ENCODE measurements at places on chromosomes 2 and 18. TPM values are rescaled to one million over a fixed set of nuclear protein-coding genes. Genes with fewer than 3 reads are reported as not detected.

REG3A gene
- total RNA-seq, result not detected

SCYGR3 gene
- not detected for total RNA-seq

SERPINB11 gene
- not detected for total RNA-seq

SRD5A2 gene
- total RNA-seq, result not detected

RND3 gene
- total RNA-seq, result 152 TPM

GRB14 gene
- 19.1 TPM for total RNA-seq

HNMT gene
- 54.1 TPM for total RNA-seq

ST8SIA3 gene
- total RNA-seq, result 16.6 TPM

CXCR4 gene
- total RNA-seq, result 77.3 TPM

ANKRD30BL gene
- 47.0 TPM for total RNA-seq

ACKR3 gene
- total RNA-seq, result 12.5 TPM

POTEI gene
- total RNA-seq, result 0.31 TPM

CSRNP3 gene
- total RNA-seq, result 254 TPM

TSGA10 gene
- total RNA-seq, result 25.4 TPM

LINC00305 gene
- total RNA-seq, result not detected

NEU4 gene
- total RNA-seq, result 0.63 TPM

ASB18 gene
- not detected for total RNA-seq

EFR3B gene
- 69.5 TPM for total RNA-seq

MEIS1 gene
- 27.5 TPM for total RNA-seq

ATF2 gene
- total RNA-seq, result 148 TPM

APCDD1 gene
- total RNA-seq, result 18.8 TPM

REG3G gene
- total RNA-seq, result not detected

BCL2 gene
- 49.1 TPM for total RNA-seq

ELP2 gene
- total RNA-seq, result 197 TPM

GBX2 gene
- not detected for total RNA-seq

SDC1 gene
- total RNA-seq, result 5.3 TPM

IL1B gene
- total RNA-seq, result 2.2 TPM

EPB41L3 gene
- total RNA-seq, result 85.8 TPM

PROKR1 gene
- total RNA-seq, result 2.8 TPM

PDE1A gene
- 51.0 TPM for total RNA-seq

YES1 gene
- total RNA-seq, result 41.6 TPM

TRIM43 gene
- not detected for total RNA-seq

NOL4 gene
- total RNA-seq, result 160 TPM

GFPT1 gene
- total RNA-seq, result 67.3 TPM

FAM117B gene
- total RNA-seq, result 51.6 TPM

MAPRE3 gene
- total RNA-seq, result 35.7 TPM

Measured in parietal lobe (tissue), 2 donors.